ENCODE measurements at places on chromosomes 2 and 18.

- no peak for DNase-seq
These were observed 9.9 kb upstream of the KLHL30 start for GRCh38 chr2:238128534-238129001.

DNA sequence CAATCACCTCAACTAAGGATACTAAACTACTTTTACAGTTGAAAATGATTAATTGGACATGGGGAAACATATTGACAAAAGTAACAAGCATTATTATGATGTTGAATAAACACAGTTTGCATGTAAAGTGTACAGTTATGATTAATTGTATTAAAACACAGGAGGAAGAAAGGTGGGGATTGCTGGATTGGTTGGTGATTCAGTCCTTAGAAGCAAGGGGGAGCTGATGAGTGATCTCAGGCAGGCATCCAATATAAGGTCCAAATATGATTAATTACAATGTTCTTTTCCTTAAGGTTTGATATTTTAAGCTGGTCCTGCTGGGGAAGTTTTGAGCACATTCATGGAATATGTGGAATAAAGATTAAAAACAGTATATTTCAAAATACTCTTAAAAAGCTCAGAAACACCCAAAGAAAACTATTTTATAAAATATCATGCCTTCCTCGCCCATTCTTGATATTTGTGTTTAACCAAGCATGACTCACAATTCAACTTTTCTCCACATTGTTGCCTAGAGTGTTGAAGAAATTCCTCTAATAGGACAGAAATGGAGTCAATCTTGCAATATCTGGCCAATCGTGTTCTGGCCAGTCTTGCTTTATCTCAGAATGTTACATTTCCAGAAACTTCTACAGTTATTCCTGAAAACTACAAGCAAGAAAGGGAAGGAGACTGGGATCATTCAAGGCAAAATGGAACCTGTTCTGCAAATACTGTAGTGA is 268.2 kb downstream of the RPIA start:
- DNase-seq: no peak

DNA sequence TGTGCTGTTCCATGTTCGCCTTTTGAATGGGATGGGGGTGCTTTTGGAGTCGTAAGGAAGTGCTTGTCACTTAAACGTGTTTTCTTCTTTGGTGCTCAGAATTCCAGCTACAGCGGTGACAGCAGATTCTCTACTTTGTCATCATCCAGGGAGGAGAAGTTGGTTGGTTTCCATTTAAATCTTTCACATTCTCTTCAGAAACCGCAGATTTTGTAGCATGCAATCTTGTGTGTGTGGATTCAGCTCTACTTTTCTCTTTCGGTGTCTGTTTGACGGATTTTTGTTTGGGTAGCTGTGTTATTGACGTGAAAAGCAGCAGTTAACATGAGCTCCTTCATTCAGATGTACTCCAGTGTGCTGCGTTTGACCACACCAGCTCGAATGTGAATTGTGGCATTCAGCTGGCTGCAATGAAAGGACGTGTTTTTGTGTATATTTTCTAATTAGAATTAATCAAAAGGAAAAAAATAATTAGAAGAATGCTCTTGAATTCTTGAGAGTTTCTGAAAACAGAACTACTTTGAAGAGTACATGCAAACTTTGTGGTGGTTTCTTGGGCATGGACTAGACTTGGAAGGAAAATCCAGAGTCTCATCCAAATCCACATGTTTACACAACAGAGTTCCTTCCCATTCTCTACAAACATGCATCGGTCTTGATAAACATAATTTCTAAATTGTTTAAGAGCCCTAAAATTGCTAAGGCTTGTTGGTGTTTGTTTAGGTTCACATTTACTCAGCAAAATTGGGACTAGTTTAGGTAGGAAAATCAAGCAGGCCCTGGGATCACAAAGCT is 68.7 kb upstream of the RBM44 start:
- no peak for DNase-seq

GRCh38 chr18:25121442-25121841 is 230.5 kb downstream of the ZNF521 start:
- DNase-seq: no peak

DNA sequence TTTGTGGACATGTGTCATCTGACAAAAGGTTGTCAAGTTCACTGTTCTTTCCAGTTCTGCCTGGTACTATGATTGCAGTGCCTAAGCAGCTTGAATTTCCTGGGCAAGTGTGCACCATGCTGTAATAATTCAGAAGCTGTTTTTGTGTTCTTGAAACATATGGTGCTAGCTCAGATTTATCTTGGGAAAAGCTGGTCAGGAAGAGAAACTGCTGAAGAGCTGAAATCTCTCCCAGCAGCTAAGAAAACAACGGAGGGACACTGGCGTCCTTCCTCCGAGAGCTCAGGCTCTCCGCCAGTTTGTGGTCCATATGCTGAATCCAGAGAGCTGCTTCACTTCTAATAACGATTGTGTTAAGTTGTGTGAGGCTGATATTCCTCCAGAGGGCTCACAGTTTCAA is 642.0 kb downstream of the DPP10 start:
- DNase-seq: no peak

Data from activated CD8-positive, alpha-beta memory T cell treated with anti-CD3 and anti-CD28 coated beads, Interleukin-2, amount 10 ng/mL, durations not matched to agents 7 days and 5 days (primary cell).